ENCODE measurements at places on chromosomes 6 and 20.

- DNase-seq: no peak
Measured at GRCh38 chr6:14559746-14560536, 442.4 kb downstream of the CD83 start.

DNA sequence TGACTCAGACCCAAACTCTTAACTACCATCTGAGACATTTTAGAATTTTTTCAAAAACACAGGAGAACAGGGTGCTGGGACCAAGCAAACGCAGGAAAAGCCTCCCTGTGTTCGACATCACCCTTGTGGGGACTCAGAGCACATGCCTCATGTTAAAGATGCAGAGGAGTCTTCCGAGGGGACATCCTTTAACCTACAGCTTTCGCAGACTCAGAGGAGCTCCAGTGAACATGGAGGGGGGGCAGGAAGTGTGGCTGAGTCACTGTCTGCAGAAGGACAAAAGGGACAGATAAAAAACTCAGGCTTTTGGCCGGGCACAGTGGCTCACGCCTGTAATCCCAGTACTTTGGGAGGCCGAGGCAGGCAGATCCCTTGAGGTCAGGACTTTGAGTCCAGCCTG is 15.1 kb downstream of the BMP7 start:
- DNase-seq: no peak

DNA sequence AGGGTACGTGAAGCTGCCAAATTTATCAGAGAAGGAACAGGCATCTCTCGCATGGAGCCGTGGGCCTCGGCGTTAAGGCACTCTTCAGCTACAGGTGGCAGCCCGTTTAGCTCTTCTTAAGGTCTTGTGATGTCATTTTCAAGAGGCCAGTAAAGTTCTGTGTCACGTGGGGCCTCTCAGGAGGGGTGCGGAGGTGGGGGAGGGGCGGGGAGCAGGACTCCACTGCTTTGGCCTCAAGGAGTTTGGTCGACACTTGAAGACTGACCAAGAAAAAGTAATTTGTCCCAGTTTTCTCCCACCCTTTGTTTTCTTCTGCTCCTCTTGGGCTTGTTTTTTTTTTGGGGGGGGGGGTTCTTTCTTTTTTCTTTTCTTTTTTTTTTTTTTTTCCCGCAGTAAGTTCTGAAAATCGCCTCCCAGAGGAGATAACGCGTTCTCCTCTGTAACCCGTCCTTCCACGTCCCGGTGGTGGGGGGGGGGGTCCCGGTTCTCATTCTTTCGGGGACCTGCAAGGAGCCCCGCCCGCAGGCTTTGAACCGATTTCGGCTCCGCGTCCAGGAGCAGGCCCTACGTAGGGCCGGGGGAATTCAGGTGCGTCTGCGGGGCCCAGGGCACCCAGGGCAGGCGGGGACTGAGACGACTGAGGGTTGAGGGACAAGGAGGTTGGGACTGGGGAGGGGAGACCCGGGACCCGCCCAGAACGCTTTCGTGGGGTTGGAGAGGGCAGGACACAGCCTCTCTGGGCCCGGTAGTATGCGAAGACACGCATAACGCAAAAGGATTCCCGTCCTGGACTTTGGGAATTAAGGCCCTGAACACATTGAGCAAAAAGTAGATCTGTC is 26.0 kb downstream of the GPX6 start:
- DNase-seq: peak; percentile 68

DNA sequence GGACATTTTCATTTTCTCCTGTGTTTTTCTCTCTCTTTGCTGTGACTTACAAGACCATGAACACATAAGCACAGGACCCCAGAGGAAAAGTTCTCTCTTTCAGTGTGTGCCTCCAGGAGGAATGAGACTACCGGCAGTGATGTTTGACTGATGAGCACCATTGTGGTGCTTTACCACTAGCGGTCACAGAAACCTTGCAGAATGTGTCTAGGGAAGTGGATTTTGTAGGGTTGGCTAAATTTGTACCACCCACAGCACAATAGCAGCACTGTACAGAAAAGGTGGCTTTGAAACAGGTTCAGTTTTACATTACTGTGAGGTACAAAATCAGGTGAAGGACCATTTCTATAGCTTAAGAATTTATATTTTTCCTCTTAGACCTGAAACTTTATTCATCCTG is 301.9 kb upstream of the SUPT3H start:
- no peak for DNase-seq

GRCh38 chr6:145055567-145055966 is 679.8 kb downstream of the EPM2A start:
- no peak for DNase-seq

DNA sequence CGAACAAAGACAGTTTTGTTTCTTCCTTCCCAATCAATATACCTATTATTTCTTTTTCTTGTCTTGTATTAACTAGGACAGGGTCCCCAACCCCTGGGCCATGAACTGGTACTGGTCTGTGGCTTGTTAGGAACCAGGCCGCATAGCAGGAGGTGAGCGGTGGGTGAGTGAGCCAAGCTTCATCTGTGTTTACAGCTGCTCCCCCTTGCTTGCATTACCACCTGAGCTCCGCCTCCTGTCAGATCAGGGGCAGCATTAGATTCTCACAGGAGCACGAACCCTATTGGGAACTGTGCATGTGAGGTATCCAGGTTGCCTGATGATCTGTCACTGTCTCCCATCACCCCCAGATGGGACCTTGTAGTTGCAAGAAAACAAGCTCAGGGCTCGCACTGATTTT is 151.9 kb downstream of the CDKAL1 start:
- DNase-seq: no peak

DNA sequence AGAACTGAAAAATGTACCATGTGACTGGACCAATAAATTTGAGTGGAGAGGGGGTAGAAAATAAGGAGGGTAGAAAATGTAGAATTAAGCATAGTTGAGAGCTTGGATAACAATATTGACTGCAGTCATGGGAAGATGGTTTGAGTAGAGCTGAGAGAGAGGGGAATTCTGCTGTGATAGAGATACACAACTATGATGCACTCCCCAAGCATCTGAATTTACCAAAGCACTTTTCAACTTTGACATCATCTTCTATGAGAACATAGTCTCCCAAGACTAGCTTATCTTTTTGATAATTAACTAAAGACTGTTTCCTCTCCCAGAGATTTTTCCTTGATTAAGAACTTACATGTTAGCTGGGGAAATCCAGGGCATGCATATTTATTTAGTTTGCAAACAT is 103.1 kb downstream of the TNFRSF21 start:
- no peak for DNase-seq

DNA sequence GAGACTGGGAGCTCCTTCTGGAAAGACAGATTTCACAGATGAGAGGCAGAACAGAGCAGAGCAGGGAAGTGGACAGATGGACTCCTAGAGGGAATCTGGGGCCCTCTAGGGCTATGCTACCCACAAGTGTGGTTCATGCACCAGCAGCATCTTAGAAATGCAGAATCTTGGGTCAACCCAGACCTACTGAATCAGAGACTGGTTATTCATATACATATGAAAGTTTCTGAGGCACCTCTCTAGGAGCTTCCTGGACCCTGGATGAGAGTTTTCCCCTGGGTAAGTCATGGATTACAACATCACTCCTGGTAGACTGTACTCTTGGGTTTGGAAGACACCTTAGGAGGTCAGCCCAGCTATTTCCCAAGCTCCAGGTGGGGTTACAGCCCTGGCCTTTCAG is 55.4 kb upstream of the SAYSD1 start:
- DNase-seq: no peak

- DNase-seq: no peak
Measured at GRCh38 chr6:63609231-63609630, 26.4 kb upstream of the PHF3 start.

GRCh38 chr6:151044465-151045441 is 179.3 kb downstream of the MTHFD1L start:
- no peak for DNase-seq

- no peak for DNase-seq
Measured at GRCh38 chr20:19952392-19952791, 64.8 kb upstream of the NAA20 start.

DNA sequence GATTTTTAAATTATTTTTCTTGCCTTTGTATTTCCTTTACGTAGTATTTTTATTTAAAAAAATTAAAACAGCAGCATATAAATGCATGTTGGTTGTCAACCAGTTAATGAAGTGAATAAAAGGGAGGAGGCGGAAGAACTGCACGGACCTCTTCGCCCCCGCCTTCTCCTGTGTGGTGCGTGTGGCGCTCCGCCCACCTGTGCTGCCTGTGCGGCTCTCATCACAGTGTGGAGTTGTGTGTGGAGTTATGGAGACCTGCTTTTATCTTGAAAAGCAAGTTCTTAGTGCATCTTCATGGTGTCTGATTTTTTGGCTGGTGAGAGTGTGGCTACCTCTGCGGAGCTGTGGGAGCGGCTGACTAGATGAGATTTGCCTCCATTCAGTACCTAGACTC is 58.4 kb downstream of the PTPN1 start:
- DNase-seq: peak; percentile 11

GRCh38 chr20:9632991-9633390 is 118.6 kb downstream of the LAMP5 start:
- DNase-seq: no peak

- no peak for DNase-seq
Measured at GRCh38 chr6:24195836-24196597, 70.0 kb downstream of the NRSN1 start.

DNA sequence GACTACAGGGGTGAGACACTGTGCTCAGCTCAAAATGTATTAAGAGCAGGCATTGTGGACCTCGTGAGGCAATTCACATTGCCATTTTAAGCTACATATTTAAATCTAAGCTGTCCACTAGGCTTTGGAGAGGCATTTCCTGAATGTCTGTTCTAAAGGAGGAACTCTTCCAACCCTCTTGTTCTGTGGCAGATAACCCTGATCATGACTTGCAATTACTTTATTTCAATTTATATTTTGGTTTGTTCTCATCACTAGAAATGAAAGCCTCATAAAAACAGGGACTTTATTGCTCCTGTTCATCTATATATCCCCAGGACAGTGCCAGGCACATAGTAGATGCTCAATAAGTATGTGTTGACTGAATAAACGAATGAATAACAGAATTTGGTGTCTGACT is 84.0 kb upstream of the SALL4 start:
- no peak for DNase-seq

DNA sequence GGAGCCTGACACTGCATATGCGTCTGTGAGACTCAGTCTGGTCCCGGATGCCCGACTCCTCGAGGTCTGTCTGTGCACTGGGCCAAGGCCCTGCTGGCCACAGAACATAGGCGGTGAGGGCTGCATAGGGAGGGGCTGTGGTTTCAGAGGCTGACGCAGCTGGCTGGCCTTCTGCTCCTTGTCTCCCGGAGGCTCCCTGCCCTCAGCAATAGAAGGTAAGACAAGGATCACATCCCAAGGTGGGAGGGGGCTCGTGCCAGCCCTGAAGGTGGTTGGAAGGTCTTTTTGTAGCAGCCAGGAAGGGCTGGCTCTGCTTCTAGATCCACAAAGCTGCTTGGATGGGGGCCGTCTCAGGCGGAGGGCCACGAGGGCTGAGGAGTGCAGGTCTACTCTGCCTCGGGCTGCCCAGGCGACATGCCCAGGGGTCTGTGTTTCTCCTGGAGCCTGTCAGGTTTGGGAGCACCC is 239.8 kb upstream of the SULF2 start:
- no peak for DNase-seq

DNA sequence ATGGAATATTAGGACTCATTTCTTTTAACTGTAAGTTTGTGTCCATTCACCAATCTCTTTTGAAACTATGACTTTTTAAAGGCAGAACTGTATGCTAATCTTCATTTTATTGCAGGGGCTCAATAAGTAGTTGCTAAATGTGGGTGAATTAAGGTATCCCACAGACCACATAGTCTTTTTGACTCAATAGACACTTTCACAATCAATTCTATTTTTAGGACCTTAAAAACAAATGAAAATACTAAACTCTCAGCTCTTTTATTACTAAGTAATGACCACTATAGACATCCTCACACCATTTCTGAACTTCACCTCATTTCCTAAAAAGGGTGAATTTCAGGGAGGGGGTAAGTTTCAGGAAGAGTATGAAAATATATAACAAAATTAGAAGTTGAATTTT is 106.8 kb upstream of the BEND6 start:
- DNase-seq: no peak

- no peak for DNase-seq
Measured at GRCh38 chr6:126722411-126722810, 382.5 kb downstream of the CENPW start.

DNA sequence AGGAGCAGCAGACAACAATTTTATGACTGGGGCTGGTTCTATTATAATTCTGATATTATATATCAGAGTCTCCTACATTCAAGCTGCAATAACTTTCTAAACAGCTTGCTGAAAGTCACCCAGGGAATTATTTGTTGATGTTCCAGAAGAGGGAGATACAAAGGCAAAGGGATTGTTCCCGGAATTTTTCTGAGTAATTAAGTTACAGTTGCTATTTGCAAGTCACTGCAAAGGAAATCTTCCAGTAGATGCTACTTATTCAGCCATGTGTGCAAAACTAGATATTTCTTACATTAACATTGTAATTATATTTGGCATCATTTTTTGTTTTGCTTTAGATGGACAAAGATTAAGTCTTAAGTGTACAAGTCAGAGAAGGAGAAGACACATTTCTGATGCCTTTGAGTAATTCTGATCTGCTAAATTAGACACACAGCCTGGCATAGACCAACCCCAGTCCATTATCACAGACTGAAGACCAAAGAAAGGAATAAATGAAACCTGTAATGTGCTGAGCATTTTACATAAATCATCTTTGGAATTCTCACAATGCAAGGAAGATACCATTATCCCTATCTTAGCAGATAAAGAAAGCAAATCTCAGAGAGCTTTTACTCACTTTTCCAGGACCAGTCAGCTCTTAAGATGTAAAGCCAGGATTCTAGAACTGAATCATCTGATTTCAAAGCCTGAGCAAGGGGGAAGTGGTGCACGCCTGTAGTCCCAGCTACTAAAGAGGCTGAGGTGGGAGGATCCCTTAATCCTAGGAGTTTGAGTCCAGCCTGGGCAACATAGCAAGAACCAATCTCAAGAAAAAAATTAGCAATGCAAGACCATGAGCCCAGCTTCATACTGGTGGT is 62.6 kb upstream of the AKAP12 start:
- DNase-seq: no peak

Measured in stimulated activated CD8-positive, alpha-beta memory T cell treated with anti-CD3 and anti-CD28 coated beads, Interleukin-4, amount 100 ng/mL, for 48 hours (primary cell).